ENCODE measurements at places on chromosomes 4 and X.

- no peak for DNase-seq
These were observed 124.6 kb upstream of the ACSL4 start for GRCh38 chrX:109857584-109858228.

DNA sequence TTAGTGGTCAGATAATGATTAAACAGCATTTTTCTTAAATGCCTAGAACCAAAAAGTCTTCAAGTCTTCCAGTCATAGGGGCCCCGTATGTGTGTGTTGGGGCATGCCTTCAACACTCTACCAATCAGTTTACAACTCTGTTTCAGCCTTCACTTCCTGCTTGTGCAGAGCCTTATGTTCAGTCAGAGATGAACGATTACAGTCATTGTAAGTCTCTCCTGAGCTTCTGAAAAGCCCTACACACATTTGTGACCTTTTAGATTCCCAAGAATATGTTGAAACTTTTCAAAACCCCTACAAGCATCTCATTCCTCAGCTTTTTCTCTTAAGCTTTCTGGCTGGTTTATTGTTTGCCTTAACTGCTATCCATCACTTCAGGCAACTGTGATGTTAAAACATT lies 591.2 kb downstream of the ZNF674 start:
- no peak for DNase-seq

- no peak for DNase-seq
These were observed 349.7 kb upstream of the NOCT start for GRCh38 chr4:138665851-138666250.

DNA sequence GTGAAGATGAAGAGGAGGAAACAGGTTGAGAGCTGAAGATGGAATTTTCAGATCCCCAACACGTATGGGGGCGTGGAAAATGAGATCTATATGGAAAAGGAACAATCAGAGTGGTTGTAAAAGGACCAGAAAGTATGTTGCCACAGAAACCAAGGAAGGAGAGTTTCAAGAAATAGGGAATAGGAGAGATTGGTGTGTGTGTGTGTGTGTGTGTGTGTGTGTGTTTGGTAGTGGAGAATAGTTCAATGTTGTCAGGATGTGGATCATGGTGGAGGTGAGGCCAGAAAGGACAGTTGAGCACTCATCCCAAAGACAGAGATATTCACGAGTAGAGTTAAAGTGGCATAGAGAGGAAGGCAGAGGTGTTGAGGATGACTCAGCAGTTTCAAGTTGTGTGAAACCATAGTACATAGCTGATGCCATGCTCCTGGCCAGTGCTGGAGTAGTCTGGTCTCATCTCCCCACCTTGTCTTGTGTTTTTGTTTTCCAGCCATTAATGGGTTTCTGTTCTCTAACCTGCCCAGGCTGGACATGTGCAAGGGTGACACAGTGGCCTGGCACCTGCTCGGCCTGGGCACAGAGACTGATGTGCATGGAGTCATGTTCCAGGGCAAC lies 36.1 kb downstream of the HEPH start:
- no peak for DNase-seq

- no peak for DNase-seq
These were observed 373.3 kb downstream of the IDS start for GRCh38 chrX:149131774-149132173.

- no peak for DNase-seq
These were observed 19.7 kb upstream of the BBS12 start for GRCh38 chr4:122712782-122713181.

DNA sequence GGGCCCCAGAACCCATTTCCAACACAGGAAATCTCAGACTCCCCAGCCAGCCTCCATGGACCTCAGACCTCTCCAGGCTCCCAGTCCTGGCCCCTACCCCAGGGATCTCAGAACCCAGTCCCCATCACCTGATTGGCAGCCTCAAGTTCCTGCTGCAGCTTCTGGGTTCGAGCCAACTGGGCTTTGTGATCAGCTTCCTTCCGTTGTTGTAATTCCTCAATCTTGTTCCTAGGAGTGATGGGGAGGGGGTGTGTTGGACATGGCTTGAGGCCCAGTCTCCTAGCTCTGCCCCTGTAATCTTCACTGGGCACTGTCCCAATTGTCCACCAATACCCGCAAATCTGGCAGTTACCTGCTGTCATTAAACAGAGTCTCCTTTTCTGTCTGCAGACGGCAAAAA lies 12.6 kb downstream of the GRIPAP1 start:
- no peak for DNase-seq

GRCh38 chrX:18647621-18648020 lies 24.3 kb downstream of the RS1 start:
- DNase-seq, result no peak

DNA sequence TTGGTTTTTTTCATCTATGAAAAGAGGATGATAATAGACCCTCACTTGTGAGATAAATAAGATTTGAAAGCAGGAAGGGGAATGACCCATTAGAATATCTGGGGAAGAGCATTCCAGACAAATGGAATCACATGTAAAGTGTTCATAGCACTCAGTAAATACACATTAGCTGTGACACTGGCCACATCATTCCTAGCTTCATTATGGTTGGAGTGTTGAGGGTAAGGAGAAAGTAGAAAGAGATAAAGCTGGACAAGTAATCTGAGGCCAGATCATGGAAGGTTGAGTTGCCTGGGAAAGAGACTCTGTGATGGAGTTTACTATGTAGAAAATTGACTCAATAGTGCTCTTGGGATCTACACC lies 6.9 kb upstream of the PGRMC1 start:
- no peak for DNase-seq

DNA sequence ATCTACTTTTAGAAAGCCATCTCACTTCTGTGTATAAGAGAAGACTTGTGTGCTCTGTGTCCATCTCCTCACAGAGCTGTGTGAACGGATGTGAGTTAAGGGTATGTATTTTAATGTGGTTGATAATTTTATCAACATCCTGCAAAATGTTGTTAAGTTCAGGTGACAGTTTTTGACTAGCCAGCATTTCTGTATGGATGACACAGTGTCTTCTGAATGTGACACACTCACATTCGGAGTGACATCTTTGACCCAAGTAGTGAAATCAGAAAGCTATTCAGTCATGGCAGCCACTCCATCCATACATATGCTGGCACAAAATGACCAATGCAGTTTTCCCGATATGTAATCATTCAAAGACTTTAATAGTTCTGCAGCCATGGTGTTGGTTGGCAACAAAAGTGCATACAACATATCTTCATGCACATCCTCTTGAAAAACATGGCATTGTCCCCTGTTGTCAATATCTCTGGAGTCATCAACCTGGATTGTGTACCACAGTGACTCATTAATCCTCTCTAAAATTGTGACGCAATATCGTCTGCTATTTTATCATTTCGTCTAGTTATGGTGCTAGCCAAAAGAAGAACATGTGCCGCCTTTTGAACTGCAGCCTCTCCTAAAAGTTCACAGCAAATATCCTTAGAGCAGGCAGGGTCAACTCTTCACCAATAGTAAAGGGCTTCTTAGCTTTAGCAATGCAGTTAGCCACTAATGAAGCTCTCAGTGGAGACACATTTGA lies 6.8 kb upstream of the FGF2 start:
- no peak for DNase-seq

DNA sequence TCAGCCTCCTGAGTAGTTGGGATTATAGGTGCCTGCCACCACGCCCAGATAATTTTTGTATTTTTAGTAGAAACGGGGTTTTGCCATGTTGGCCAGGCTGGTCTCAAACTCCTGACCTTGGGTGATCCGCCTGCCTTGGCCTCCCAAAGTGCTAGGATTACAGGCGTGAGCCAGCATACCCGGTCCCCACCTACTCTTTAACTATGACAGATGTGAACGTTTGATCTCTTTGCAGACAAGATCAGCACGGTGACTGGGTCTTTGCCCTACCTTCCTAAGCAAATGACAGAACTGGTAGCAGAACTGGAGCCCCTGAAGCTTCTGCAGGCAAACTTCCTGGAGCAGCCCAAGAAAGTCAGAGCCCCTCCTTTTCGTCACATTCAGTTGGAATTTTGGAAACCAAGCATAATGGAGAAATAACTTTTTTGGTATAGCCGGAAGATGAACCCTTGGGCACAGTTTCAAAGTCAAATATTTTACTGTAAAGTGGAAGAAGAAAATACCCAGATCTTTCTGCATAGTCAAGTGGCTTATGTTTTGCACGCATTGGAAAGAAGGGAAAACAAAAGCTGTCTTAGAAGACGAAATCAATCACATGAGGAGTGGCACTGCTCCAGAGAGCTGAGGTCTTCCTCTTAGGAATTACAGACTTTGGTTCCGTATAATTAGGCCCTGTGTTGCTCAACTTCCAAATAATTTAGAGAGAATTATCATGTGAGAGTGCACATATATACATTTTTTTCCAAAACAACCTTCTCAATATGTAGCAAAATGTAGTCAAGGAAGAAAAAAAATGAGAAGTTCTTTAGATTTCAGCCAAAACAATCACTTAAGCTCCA lies 90.6 kb downstream of the SORBS2 start:
- no peak for DNase-seq

Data from T-helper 9 cell (primary cell).